Stimulated activated CD4-positive, alpha-beta T cell treated with anti-CD3 and anti-CD28 coated beads, Interleukin-1b, Interleukin-23, amount 100 ng/mL, for 1 hour (primary cell): ENCODE measurements at places on chromosomes 3 and 15.

DNA sequence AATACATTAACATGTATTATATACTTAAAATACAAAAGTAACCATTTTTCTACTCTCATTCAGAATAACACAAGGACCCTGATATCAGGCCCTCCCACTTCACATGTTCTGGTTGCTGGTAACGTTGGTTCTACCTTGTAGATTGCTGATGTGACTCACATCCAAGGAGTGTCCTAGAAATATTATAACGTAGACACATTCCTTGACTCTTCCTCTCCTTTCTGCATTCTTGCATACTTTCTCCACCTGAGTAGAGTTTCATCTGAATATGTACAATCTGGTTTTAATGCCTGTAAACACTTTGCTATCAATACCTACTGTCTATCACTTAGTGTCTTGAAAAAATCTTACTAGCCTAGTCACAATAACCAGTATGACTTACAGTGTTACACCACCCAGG, 35.0 kb upstream of the NEDD4 start:
- DNase-seq, result no peak

- no peak for DNase-seq
These were observed 160.7 kb upstream of the MCTP2 start for GRCh38 chr15:94070356-94071295.

- DNase-seq, result no peak
These were observed 159.5 kb downstream of the TP63 start for GRCh38 chr3:189790658-189791057.

DNA sequence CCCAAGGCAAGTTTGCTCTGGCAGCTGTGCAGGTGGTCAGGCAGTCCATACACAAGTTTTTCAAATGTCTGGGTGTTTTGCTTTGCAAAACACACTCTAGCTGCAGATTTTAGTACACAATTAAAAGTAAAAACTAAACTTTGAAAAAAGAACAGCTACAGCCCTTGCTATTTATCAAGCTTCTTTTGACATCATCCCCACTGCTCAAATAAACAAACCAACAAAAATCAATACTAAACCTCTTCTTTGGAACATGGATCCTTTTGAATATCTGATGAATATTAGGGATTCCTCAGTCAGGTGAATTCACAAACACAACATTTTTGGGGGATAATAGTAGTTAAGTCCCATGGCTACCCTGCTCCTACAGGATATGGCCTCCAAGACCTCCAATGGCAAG, 249.2 kb downstream of the SUCLG2 start:
- no peak for DNase-seq

GRCh38 chr3:183581496-183582155, 26.1 kb upstream of the KLHL6 start:
- no peak for DNase-seq
